ENCODE measurements at places on chromosomes 6 and 20.

- DNase-seq = no peak
These were observed 31.2 kb upstream of the SPTLC3 start for GRCh38 chr20:12977328-12978125.

- DNase-seq = no peak
These were observed 59.8 kb upstream of the FNDC1 start for GRCh38 chr6:159109391-159109790.

DNA sequence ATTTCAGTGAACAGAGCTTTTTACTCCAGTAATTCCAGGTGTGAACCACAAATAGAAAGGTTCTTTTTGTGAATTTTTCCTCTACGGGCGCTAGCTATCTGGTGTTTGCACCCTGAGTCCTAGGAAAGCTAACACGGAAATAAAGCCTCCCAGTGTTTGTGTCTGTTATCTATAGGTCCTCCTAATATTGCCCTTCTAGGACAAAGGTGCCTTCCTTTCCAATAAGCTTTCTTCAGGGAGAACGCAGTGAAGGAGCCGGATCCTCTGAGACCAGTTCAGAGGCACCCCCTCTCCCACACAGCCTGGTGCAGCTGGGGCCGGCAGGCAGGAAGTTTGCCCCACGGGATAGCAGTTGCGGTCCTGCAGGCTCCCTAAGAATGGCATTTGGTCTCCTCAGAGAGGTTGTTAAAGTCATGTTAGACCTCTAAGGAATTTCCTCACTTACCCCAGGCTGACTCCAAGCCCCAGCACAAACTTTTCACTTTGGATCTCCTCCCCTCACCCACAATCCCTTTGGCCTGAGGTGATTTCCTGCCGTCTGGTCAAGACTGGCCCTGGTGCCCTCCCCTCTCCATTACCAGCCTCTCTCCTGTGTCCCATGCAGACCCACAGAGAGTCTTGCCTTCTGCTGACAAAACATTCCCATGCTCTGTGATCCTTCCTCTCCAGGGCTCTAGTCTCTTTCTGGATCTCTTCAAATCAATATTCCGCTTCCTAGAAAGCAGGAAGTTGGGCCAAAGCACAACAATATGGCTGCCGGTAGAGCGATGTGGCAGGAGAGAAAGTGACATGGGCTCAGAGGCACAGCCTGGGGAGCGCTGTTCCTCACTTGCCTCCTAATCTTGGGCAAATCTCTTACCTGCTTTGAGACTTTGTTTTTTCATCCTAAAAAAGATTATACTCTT is 126.0 kb downstream of the MOXD1 start:
- DNase-seq = no peak

- DNase-seq = no peak
These were observed 135.4 kb downstream of the ZMYND8 start for GRCh38 chr20:47221036-47221625.

DNA sequence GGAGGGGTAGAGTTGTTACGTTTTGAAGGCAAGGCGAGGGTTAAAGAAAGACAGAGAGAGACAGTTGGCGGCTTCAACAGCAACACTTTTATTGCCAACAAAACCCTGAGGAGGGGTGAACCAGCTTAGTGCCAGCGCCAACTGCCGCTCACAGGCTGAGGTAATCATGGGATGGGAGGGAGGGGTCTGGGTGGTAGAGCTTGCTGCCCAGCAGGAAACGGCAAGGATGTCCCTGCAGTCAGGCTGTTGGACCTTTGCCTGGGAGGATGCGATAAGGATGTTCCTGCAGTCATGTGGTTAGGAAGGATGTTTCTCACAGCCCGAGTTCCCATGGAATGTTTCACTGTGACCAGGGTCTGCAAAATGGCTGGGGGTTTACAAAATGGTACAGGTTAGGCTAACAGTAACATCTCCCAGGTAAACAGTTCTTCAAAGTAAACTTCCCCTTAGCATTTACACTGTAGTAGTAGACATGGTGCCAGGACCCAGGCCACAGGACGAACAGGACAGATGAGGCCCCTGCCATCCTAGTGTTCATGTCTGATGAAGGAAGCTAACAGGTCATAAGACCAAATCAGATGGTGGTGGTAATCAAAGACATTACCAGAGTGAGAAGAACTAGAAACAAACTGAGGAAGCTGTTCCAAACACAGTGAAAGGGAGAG is 647.3 kb upstream of the DEFB115 start:
- no peak for DNase-seq

GRCh38 chr6:113763311-113763766 is 93.8 kb upstream of the MARCKS start:
- DNase-seq = no peak

DNA sequence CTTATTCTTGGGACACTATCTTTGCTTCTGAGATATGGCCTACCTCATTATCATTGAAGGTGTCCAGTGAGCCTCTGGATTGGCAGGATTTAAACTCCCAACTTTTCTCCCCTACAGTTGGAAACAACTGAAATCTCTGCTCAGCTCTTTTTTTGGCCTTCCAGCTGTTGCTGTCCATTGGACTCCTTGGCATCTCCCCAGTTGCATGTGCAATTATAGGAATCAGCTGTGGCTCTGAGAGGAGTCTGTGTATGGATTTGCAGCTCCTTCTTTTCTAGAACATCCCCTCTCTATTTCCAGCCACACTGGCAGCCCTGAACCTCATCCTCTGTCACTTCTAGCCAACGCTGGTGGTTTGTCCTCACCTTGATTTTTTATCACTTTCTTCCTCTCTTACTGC is 21.2 kb downstream of the RAB22A start:
- no peak for DNase-seq

GRCh38 chr20:51439160-51439689 is 103.3 kb downstream of the NFATC2 start:
- no peak for DNase-seq

DNA sequence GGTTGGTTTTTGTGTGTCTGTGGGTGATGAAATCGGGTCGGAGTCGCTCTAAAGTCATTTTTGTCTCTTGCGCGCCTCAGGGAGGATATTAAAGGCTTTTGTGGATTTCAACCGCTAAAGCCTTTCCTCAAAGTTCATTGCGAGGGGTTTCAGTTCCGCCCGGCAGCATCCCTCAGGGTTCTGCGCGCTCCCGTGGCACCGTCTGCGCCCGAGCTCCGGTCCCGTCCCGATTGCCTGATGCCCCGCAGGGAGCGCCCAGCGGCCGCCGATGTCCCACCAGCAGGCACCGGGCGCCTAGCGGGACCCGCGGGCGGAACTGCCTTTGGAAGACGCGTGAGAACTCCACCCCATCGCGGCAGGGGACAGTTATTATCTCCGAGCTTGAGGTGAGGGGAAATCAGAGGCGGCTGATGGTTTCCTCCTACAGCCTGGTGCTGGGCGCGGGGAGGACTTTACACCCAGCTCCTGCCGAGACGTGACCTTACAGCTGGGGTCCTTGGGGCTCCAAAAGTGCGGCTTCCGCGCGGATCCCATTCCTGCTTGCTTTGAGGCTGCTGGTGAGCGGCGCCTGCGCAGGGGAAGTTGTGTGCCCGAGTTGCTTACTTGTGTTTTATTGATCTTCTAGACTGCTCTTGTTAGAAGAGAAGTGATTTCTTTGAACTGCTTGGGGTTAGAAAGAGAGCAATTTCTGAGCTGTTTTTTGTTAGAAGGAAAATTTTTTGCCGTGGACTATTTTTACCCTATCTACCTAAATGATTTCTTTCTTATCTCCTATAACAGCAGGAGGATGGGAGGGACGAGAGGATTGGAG is 27.1 kb downstream of the ULBP1 start:
- no peak for DNase-seq
